Fibroblast of villous mesenchyme (primary cell): ENCODE measurements at places on chromosomes 6 and 20. TPM values are rescaled to one million over a fixed set of nuclear protein-coding genes. Genes with fewer than 3 reads are reported as not detected.

DNA sequence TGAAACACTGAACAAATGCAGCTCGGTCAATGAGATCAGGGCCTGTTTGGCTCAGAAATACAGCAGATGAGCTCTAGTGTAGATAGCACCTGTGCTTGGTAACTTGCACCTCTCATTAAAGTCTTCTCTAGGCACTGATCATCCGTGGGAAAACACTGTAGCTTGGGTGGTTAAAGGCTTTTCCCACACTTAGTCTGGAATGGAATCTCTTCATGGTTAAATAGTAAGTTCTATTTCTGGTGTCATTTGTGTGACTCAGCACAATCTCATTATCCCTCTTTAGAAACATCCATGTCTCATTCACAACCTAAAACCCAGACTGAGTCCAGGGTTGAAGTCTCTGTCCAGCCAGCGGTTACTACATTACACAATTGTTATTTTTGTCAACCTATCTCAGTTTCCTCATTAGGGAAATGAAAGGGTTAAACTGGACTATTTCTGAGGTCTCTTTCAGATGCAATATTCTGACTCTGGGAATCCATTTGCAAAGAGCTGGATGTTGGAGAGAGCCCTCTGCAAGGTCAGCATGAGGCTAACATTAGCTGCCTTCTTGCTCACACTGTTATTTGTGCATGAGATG lies 125.0 kb downstream of the ZDHHC14 start:
- DNase-seq, result no peak

- DNase-seq, result no peak
Observed at GRCh38 chr6:85771925-85772430, 129.3 kb upstream of the SYNCRIP start.

DNA sequence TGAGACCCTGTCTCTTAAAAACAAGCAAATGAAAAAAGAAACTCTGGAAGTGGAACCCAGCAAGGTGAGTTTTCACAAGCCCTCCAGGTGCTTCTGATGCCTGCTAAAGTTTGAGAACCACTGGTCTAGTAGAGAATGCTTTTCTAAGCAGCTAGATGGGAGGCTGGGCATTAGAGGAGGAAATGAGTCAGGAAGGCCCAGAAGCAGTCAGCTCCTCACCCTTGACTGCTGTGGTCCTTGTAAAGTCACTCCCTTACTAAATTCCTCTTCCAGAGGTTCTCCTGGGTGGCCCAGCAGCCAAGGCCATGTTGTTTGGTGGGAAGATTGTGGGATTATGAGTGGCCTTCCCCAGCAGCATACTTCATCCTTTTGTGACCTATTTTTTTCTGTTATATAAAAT lies 52.0 kb upstream of the FYN start:
- DNase-seq, result peak; percentile 46

- DNase-seq, result no peak
Observed at GRCh38 chr6:14656078-14656521, 538.5 kb downstream of the CD83 start.

DNA sequence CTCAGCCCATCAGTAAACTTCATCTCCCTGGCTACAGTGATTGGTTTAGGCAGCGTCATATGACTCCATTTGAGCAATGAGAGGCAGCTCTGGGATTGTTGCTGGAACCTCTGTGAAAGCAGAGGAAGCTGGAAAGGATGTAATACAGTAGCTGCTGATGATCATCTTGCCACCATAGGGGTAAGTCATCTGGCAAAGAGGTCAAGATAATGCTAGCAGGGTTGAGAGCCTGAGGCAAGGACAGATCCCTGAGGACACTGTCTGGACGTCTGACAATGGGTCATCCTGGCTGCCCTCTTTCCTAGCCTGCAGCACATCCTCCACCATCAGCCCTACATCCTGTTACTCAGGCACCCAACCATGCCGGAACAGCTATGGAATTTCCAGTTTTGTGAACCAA lies 25.5 kb upstream of the FKBP1A start:
- DNase-seq, result peak; percentile 51

GRCh38 chr20:22403022-22403631 lies 181.2 kb downstream of the FOXA2 start:
- DNase-seq, result no peak

GRCh38 chr20:45363611-45364492 lies 896 bp downstream of the SYS1 start:
- DNase-seq, result no peak

DNA sequence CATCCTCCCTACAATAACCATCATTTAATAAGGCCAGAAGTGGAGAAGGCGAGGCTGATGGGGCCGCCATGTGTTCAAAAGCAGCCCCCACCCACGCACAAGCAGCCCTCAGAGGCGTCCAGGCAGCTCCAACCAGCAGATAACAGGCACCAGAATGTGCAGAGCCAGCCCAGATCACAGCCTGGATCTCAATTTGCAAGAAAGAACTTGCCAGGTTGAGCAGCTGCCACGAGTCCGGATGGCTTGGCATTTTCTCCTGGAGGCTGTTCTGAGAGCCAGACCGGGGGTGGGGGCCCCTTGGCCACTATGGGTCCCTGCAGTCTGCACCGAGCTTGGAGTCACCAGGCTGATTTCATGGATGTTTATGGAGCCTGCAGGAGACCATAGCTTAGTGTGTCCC lies 338.1 kb downstream of the PREX1 start:
- no peak for DNase-seq

DNA sequence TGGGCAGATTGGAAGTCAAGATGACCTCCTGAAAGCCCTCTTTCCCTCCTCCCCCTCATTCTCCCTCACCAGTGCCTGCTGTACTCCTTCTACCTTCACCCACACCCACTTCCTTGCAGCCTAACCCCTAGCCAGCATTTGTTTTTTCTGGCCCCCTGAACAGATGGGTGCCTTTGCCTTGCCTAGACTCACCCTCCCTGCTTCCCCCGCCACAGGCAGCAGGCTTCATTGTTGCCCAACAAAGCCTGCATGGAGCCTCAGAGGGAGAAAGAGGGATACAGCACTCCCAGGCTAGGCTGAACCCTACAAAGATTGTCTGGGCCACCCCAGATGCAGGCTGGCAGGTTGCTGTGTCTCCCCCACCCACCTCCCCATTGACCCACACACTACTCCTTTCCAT lies 2.7 kb downstream of the MOCS1 start:
- DNase-seq, result no peak

GRCh38 chr6:47446669-47447330 lies 30.8 kb upstream of the CD2AP start:
- DNase-seq, result no peak

DNA sequence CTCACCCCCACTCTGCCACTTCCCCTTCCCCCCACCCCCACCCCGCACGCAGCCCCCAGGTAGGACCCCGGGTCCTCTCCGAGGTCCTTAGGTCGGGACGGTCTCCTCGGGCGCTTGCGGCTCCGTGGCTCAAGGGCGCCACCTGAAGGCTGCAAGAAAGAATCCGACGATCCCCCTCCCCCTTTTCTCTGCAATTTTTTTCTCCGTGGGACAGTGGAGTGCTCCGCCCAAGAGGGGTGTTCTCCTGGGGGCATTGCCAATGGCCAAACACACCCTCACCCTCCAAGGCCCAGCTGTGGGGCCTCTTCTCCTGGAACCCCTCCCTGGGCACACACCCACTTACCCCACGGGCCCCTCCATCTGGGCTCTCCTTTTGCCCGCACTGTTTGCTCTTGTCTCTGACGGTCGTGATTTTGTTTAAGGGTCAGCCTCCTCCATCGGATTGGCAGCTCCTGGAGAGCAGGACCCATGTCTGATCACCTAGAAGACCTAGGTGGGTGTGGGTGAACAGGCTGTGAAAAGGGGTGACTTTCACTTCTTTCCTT lies 1.1 kb upstream of the TMEM74B start:
- DNase-seq, result peak; percentile 52

- DNase-seq, result no peak
Observed at GRCh38 chr20:15292405-15292804, 955.0 kb upstream of the FLRT3 start.

DNA sequence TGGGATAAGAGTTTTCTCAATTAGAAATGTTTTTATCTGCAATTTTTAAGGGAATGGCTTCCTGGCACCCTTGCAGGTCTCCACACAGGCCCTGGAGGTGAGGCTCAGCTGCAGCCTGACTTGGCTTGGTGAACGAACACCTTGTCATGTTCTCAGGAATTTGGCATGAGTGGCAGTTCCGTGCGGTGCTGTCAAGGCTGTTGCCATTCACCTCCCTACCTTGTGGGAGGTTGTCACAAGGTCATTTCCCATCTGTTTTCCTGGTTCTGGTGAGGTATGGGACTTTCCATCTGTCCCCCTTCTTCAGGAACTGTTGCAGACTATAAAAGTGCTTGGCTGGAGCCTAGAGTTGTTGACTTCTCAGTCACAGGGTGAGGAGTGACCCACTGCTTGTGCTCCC lies 82.9 kb downstream of the ELOVL4 start:
- no peak for DNase-seq

- DNase-seq, result no peak
Observed at GRCh38 chr6:148128014-148128730, 214.5 kb upstream of the SASH1 start.

- peak; percentile 89 for DNase-seq
Observed at GRCh38 chr20:19889011-19889953, 127.9 kb upstream of the NAA20 start.

GRCh38 chr20:11248011-11248409 lies 574.2 kb upstream of the JAG1 start:
- no peak for DNase-seq

- no peak for DNase-seq
Observed at GRCh38 chr6:4259391-4259790, 124.0 kb upstream of the ECI2 start.

Gene SLC22A1
- 0.32 and 0.86 TPM in 2 replicates for total RNA-seq

Gene TTPAL
- total RNA-seq, result 16.1 and 22.9 TPM in 2 replicates

Gene CPXM1
- 7.4 and 10.8 TPM in 2 replicates for total RNA-seq

Gene AIF1
- not detected in 2 replicates for total RNA-seq

Gene MYL9
- total RNA-seq, result 184 and 195 TPM in 2 replicates

Gene XKR7
- total RNA-seq, result not detected in 2 replicates

Gene CST5
- not detected in 2 replicates for total RNA-seq
